ENCODE measurements at places on chromosomes 13 and 19. TPM values are rescaled to one million over a fixed set of nuclear protein-coding genes. Genes with fewer than 3 reads are reported as not detected.

Gene HNRNPUL1
- 153 TPM for total RNA-seq

DNA sequence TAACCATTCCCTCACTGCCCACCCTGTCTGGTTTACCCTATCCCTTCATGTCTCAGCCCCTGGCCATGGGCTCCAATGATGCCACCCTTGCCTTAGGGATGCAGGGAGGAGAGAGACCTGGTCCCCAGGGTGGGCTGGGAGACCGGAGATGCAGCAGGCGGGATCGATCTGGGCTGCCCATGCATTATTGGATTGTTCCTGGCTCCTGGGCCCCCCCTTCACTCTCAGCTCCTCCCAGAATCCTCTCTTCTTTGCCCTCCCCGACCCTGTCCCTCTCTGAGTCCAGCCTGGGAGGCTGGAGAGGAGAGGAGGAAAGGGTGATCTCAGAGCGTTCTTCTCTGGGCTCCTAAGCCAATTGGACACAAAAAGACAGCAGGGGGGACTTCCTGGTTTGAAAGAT lies 5.8 kb downstream of the KASH5 start:
- no peak for DNase-seq

Gene METTL21C
- total RNA-seq: not detected

Gene FXYD1
- total RNA-seq: not detected

Gene PEAK3
- total RNA-seq: 0.19 TPM

Gene POP4
- total RNA-seq: 94.4 TPM
